ENCODE measurements at places on chromosomes 16 and 17.

DNA sequence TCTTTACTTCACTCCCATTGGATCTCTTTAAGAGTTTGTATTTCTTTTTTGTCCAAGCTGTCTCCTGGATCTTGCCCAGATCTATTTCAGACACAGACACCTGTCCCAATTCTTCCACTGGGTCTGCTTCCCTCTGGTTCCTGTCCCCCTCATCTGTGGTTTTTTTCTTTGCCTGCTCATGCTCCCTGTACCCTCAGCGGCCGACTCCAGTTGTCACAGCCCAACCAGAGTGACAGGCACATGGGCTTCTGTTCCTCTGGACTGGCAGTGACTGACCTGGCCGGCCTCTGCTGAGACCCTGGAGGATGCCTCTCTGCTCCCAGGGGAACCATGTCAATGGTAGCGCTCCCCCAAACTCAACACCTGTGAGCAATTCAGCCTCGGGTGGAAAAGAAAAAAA is 142.6 kb downstream of the WSCD1 start:
- DNase-seq, result no peak

- no peak for DNase-seq
Observed at GRCh38 chr17:57366558-57367351, 110.4 kb downstream of the MSI2 start.

DNA sequence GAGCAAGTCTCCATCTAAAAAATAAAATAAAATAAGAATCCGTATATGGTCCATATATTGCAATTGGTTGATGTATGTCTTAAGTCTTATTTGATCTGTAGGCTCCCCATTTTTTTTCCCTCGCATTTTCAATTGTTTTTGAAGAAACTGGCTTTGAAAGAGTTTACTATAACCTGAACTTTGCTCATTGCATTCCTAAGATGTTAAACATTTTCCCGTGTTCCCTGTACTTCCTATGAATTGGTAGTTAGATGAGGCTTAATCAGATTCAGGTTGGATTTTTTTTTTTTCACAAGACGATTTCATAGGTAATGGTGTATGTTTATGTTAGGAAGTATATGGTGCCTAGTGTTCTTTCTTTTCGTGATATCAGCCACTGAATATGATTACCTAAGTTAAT is 3.3 kb downstream of the LRRC36 start:
- DNase-seq, result no peak

GRCh38 chr17:39132192-39132610 is 19.2 kb downstream of the PLXDC1 start:
- DNase-seq, result no peak

GRCh38 chr16:22710326-22710725 is 103.6 kb upstream of the HS3ST2 start:
- no peak for DNase-seq

DNA sequence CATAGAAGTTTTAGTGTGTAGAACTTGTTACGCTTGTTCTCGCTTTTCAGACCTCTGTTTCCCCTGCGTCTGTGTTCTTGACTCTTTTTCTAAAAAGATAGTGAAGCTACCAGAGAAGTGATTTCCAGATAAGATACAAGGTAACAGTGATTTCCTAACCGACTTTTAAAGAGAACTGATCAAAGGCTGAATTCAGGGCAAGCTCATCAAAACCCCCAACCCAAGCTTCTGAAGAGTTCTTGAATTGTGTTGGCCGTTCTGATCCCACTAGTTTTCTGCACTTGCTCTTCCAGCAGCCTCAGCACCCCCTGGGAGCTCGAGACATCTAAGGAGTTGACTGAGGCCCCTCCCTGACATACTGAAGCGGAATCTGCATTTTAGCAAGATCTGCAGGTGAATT is 12.7 kb upstream of the NSMCE1 start:
- DNase-seq, result no peak

- DNase-seq, result no peak
Observed at GRCh38 chr17:57379237-57379894, 123.0 kb downstream of the MSI2 start.

DNA sequence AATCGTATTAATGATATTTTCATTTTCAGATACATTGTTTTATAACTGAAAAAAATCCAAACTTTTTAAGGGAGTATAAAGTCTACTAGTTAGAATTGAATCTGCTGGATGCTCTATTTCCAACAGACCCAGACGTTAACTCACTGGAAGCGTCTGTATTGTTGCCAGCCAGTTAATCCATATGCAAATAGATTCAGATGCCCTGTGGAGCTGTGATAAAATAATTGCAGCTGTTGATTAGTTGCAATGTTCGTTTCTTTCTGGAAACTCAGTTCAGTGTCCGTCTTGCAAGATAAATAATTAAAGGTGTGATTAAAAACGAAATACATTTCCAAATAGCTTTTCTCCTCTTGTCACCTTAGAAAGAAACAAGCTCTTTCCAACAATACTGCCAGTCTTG is 5.1 kb upstream of the GNA13 start:
- no peak for DNase-seq

DNA sequence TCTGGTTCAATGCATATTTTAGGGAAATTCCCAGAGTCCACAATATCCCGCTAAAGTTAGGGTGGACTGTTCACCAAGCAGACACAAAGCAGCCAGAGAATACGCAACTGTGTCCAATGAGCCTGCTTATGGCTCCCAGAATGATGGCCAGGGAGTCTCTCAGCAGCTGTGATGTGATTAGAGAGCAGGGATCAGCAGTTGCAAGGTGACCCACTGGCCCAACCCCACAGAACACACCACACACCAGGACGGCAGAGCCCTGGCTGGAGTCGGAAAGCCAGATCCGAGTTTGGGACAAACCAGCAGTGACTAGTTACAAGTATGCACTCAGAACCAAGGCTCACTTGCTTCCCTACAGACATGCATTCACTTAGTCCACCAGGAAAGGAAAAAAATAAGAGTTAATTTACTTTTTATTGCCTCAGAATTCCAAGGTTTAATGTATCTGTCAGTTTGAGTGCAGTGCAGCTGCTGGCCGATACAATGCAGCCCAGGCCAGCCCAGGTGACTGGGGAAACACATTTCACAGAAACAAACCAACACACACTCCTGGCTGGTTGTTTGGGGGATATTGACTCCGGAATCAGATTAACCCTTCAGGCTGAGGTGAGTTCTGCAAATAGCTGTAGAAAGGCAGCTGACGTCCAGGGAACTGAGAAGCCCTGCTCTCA is 121.7 kb downstream of the HIC1 start:
- no peak for DNase-seq

DNA sequence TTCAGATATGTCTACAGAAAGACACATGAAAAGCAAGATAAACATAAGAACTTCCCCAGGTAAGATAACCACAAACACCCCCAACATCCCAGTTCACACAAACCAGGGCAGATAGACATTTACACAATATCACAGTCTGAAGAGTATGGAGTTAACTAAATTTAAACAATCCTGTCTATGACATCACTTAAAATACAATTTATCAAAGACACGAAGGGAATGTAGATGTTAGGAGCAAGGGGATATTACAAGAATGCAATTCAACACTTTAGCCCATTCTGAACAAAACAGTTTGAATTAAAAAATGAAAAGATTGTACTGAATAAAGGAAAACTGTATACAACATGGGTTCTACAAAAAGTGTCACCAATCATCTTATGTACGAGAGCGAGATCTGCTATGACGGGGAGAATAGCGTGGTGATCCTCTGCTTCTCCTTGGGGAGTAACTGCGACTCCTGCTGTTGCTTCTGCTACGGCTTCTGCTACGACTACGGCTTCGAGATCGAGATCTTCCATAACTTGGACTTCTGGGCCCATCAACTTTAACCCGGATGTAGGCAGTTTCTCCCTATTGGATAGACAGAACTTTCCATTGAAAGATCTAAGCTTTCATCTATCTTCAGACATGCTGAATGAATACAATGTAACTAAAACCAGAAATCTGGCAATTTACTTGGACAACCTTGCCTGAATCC is 1.9 kb downstream of the SRSF1 start:
- no peak for DNase-seq

GRCh38 chr16:74271872-74272271 is 24.7 kb upstream of the PSMD7 start:
- DNase-seq, result no peak

GRCh38 chr17:37648555-37648954 is 5.3 kb upstream of the DDX52 start:
- no peak for DNase-seq

GRCh38 chr17:63314761-63315160 is 131.3 kb downstream of the CYB561 start:
- no peak for DNase-seq

DNA sequence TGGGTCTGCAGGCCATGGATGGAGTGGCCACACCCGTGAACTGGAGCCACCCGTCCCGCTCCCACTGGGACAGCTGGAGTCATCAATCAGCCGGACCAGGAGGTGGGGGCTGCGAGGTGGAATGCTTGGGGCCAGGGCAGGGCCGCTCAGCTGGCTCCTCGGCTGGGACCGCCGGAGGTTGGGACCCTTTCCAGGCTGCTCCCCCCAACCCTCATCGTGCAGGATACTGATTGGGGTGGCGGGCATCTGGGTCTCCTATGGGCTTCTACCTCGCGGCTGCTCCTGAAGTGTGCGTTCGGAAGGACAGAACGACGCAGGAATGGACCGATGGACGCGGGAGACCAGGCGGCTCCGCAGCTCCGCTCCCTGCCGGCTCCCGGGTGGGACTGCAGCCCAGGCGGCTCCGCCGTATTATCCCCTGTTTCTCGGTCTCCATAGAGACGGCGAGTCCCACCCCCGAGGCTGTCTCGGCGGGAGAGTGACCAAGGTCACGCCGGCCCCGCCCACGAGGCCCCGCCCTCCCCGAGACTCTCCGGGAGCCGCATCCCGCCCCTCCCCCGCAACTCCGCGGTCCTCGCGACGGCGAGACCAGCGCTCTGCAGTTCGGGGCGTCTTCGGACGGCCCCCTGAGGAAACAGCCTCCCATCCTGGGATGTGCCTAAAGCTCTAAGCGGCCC is at the start of gene TPPP3:
Gene TPPP3 (minus strand): TSS at position 388 of the 677 bp plus-strand sequence. CDS start 2,387 bp downstream, outside the sequence.
- DNase-seq, result no peak

DNA sequence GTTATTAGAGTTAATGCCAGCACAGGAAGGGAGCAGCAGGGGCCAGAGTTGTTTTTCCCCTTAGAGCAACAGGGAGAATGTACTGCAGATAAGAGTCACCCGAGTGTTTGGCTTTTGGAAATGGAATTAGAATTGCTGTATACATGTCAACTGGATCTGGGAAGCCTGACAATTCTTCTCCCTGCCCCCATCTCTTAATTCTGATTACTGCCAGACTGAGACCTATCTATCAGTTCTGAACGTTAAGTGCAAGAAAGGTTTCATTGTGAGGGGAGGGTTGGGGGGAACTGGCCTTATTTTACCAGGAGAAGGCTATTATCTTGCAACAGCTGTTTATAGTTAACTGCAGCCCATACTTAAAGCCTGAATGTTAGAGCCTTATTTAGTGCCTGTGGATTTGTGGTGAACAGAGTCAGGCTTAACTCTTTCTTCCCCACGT is 424.5 kb upstream of the CDH11 start:
- DNase-seq, result no peak

GRCh38 chr17:33469911-33470310 is 176.8 kb upstream of the ASIC2 start:
- DNase-seq, result no peak

- no peak for DNase-seq
Observed at GRCh38 chr16:11249233-11250061, 6.6 kb downstream of the SOCS1 start.

DNA sequence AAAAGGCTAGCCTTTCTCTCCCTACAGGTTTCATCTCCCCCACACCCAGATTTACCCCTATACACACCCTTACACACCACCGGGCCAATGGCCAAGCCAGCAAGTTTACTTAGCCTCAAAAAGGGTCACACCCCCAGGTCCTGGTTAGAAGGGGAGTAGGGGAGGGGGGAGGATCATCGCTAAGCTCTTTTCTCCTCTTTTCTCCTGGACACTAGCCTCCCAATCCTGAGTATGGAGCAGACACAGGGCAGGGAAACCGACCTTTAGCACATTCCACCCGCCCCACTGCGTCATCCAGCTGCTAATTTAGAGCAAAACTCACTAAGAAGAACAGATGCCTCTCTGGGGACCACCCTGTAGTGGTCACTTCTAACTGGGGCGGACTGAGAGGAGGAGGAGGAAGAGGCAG is 4.4 kb downstream of the ACLY start:
- no peak for DNase-seq

GRCh38 chr16:71919035-71919434 is 23.7 kb downstream of the IST1 start:
- no peak for DNase-seq

DNA sequence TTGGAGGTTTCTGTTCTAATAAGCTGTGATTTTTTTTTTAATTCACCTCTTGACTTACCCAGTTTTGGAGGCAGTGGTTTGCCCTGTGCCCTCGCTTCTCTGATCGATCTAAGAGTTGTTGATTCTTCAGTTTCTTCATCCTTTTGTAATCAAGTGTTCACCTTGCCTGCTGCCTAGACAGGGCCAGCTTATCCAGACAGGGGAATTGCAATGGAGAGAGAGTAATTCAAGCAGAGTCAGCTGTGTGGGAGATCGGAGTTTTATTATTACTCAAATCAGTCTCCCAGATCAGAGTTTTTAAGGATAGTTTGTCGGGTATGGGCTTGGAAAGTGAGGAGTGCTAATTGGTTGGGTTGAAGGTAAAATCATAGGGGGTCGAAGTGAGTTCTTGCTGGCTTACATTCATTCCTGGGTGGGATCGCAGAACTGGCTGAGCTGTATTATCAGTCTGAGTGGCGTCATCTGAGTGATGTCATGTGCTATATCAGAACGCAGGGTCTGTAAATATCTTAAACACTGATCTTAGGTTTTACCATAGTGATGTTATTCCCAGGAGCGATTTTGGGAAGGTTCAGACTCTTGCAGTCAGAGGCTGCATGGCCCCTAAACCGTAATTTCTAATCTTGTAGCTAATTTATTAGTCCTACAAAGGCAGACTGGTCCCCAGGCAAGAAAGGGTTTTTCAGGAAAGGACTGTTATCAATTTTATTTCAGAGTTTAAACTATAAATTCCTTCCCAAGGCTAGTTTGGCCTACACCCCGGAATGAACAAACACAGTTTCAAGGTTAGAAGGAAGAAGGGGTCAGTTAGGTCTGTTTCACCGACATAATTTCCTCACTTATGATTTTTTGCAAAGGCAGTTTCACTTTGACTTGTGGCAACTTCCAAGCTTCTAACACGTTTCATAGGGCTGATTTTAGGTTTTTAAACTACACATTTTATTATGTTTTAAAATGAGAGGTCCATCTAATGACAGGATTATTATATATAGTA is 21.5 kb upstream of the KCNJ16 start:
- DNase-seq, result no peak

- DNase-seq, result no peak
Observed at GRCh38 chr17:65988451-65988850, 203.5 kb downstream of the CEP112 start.

GRCh38 chr17:11898526-11899235 is 98.6 kb downstream of the ZNF18 start:
- no peak for DNase-seq

DNA sequence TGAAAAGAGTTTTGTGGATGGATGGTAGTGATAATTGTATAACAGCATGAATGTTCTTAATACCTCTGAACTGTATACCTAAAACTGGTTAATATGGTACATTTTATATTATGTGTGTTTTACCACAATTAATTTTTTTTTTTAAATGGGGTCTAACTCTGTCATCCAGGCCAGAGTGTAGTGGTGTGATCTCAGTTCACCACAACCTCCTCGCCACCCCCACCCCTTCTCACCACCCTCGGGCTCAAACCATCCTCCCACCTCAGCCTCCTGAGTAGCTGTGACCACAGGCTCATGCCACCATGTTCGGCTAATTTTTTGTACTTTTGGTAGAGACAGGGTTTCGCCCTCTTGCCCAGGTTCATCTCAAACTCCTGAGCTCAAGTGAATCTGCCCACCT is 123.2 kb downstream of the CDRT15L2 start:
- no peak for DNase-seq

- DNase-seq, result no peak
Observed at GRCh38 chr16:56108724-56109123, 82.6 kb upstream of the GNAO1 start.

GRCh38 chr17:49165143-49165542 is 32.6 kb downstream of the B4GALNT2 start:
- DNase-seq, result no peak
